ENCODE measurements at places on chromosomes 16 and 17.

DNA sequence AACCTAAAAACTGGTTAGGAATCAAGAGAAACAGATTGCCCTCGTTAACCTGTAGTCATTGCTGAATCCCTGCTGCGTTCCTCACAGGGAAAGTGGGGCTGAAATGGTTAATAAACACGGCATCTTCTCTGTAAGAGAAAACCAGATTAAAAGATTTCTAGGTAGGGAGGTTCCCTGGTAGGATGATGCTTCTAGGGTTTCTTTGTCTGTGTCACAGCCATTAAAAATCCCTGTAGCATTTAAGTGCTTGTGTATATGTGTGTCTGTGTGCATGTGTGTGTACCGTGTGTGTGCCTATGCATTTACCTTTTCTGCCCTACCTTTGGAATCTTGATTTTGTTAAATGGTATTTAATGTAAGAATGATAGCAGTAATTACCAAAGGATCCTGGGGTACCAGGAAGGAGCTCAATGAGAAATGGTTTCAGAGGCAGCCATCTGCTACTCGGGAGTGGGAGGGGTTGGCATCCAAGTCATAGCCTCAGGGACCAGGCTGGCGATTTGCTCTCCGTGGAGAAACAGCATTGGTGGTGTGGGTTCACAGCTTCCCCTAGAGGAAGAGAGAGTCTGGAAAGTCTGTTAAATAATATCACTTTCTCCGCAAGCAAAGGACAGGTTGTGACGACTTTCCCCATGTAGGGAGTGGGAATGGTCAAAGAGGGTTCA is 177.1 kb downstream of the HS3ST4 start:
- DNase-seq, result no peak

- DNase-seq, result no peak
Observed at GRCh38 chr17:78924481-78925151, 571 bp downstream of the TIMP2 start.

GRCh38 chr17:40361063-40361924 is 3.2 kb downstream of the GJD3 start:
- DNase-seq, result no peak

DNA sequence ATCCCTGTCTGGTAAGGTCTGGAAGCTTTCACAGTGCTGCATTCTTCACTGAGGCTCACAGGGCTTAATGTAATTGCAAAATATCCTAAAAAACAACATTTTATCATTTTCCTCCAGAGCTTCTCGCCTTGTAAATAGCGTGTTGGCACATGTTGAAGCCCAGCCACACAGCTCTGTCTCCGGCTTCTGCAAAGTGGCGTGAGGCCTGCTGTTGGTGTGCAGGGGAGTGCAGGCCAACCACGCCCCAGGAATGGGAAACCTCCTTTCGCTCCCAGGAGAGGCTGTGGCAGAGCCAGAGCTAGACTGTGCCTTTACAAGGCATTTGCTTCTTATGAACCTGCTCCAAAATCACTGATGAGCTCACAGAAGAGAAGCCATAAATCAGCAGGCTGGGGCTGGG is 248.2 kb upstream of the MAF start:
- DNase-seq, result no peak

GRCh38 chr16:5187402-5187952 is 89.9 kb upstream of the EEF2KMT start:
- DNase-seq, result no peak

DNA sequence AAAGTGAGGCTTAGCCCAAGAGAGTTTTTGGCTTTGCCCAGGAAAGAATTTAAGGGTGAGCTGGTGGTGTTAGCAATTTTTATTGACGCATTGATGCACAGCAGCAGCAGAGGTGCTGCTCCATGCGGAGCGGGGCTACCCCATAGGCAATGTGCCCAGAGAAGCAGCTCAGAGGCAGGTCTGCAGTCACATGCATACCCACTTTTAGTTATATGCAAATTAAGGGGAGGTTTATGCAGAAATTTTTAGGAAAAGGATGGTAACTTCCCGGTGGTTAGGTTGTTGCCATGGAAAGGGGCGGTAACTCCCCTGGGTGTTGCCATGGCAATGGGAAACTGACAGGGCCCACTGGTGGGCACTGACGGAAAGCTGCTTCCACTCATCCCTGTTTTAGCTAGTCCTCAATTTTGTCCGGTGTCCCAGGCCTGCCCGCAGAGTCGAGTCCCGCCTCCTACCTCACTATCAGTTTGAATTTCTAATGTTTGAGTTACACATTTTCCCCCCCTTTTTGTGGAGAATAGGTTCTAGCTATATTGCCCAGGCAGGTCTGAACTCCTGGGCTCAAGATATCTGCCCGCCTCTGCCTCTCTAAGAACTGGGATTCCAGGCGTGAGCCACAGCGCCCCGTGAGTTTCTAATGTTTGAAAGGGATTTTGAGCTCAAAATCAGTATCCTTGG is 10.4 kb upstream of the GJD3 start:
- DNase-seq, result no peak

- no peak for DNase-seq
Observed at GRCh38 chr16:67339453-67339852, 12.8 kb downstream of the LRRC36 start.

DNA sequence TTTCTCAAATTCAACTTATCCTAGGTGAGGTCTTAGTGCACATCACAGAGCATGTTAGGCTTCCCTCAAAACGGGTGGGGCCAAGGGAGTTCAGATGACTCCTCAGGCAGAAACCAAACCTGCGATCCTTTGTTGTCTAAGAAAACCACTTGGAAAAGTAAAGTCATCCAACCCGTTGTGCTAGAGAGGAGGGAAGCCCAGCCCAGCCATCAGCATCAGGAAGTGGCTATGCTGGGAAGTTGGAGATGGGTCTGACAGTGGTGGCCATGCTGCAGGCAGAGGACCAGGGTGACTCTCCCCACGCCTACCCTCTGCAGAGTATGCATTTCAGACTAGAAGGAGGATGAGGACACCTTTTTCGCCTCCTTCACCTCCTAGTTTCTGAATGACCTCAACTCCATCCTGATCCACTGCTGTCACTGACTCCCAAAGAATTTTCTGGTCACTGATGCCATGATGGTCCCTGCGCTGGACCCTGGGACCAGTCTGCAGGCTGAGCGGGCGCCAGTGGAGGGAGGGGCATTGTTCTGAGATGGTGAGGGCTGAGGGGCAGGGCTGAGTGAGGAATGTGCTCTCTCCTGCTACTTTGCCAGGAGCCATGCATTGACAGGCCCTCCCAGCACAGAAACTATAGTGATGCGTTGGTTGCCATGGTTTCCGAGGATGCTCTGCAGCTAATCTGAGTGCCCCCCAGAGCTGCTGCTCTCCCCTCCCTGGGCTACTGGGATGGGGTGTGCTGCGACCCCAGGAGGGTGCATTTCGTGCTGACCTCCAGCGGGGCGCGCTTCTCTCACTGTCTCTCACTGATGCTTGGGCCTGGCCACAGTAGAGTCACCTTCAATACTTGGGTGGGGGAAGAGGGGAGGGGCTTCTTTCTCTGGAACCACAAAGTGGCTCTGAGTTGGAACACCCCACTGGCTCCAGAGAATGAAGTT is 20.4 kb downstream of the ALOX12B start:
- DNase-seq, result no peak

- DNase-seq, result no peak
Observed at GRCh38 chr17:40582328-40582901, 17.1 kb upstream of the CCR7 start.

- DNase-seq, result no peak
Observed at GRCh38 chr16:64948056-64948455, 173.8 kb downstream of the CDH11 start.

GRCh38 chr16:30474074-30474452 is 1.5 kb downstream of the ITGAL start:
- no peak for DNase-seq

GRCh38 chr16:55478827-55479429 is at the start of gene MMP2:
MMP2 (plus strand) TSS chr16:55479198; CDS start chr16:55479480, 282 bp downstream.
- peak; percentile 61 for DNase-seq

DNA sequence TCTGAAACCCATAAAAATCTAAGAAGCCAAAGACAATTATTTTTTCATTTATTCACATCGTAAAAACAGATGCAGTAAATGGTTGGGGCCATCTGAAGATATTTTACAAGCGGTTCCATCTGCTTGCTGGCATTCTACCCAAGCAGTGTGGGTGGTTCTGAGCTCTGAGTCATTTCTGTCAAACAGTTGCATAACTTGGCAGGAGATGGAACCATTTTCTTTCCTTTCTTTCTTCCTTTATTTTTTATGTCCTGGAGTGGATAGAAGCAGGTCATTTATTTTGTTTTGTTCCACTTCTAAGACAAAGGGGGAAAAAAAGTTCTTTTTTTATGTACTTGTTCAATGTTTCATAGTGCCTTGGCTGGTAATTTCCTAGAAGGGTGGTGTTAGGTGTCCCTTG is 1151.9 kb upstream of the GOT2 start:
- DNase-seq, result peak; percentile 79

GRCh38 chr17:73541111-73541510 is 103.1 kb downstream of the SDK2 start:
- DNase-seq, result no peak

- peak; percentile 6 for DNase-seq
Observed at GRCh38 chr16:65697065-65697464, 575.2 kb upstream of the CDH11 start.

- DNase-seq, result no peak
Observed at GRCh38 chr17:28526381-28526780, 20.2 kb downstream of the FOXN1 start.

DNA sequence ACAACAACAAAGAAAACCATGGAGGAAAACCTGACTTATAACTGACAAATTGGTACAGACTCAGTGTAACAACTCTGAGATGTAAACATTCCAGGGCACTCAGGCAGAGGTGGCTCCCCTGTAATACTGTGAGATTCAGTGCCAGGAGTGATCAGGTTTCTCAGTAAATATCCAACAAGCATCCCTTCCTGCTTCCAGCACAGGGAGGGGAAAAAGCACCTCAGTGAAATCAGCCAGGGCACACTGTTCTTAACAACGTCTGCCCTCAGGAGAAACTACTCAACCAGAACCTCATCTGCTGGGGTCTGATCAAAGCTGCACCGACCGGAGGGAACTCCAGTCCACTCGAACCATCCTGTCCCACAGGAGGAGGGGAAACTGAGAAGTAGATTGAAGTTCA is 52.3 kb downstream of the AMFR start:
- DNase-seq, result no peak

DNA sequence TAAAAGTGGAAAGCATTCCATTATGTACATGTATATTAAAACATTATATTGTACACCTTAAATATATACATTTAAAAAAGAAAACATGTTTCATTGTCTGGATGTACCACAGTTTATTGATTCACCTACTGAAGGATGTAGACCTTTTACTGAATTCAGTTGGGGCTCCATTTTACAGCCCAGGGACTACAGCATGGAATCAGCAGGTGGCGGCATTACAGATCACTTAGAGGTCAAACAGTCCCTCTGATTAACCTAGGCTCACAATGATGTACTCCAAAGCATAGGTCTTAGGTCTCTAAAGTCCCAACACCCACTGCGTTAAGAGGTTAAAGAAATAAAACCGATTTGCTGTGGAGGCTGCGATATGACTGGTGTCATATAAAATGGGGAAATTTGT is 490.9 kb downstream of the SHISA9 start:
- no peak for DNase-seq

- DNase-seq, result no peak
Observed at GRCh38 chr17:1566505-1567199, 4.1 kb upstream of the PITPNA start.

DNA sequence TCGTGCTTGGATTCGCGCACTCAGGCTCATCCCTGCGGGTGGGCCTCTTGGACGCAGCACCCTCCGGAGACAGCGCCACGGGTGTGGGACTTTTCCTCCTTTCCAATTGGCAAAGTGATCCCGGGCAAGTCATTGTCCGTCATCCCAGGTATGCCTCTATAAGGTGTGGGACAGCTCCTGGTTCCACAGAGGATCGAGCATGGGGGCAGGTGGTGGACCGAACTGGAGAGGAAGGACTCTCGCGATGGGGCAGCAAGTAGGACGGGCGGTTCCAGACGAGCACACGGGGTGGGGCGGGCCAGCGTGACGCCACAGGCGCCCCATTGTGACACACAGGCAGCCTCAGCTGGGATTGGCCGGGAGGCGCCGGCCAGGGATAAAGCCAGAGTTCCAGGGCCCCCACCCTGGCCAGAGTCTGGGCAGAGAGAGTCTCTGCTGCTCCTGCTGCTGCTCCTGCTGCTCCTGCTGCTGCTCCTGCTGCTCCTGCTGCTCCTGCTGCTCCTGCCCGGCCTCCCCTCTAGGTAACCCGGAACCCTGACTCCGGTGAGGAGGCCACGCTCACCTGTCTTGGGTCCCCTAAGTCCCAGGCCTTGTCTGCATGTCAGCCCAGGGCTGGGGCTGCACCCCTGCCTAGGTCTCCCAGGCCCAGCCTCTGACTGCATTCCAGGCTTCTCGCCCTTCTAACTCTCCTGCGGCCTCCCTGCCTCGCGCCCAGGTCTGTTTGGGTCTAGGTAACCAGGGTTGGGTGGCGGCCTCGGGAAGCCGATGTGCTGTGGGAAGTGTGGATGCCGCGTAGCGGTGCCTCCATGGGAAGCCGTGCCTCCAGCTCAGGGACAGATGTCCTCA is 38.5 kb upstream of the SLC47A1 start:
- no peak for DNase-seq

GRCh38 chr16:88284626-88285513 is 97.9 kb upstream of the ZNF469 start:
- DNase-seq, result no peak

DNA sequence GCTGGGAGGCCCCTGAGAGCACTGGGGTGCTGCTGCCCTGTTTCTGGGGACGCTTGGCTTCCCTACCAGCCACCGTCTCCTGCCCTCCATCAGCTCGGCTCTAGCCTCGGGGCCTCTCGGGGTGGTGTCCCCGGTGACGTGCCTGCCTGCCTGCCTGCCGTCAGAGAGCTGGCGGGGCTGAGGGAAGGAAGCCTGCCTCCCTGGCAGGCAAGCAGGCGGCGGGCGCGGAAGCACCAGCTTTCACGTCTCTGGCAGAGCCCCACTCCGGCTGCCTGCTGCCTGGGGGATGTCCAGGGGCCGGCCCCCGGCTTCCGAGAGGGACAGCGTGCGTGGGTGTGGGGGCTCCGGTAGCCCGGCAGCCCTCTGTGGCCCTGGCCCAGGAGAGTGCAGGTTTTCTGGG is 9.3 kb downstream of the CENPX start:
- no peak for DNase-seq

DNA sequence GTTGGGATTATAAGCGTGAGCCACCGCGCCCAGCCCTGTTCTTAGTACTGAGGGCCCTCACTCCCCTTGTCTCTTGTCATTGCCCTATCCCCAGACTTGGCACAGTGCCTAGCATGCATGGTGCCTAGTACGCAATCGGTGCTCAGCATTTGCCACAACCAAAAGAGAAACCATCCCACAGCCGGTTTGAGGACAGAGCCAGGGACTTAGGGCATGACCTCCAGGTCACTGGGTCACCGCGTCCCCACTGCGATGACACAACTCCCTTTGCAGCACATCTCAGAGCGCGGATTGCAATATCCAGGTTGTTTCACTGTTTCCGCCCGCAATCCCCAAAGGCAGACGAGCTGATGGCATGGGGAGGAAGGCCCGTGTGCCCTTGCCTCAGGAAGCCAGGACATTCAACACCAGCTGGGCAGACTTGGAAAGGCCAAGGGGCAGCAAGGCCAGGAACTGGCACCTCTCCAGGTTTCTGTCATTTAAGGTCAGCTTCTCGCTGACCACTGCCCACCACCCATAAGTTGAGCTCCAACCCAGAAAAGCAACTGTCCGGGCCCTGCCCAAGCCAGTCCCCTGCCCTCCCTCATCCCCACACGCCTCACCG is 274.5 kb downstream of the MRTFB start:
- DNase-seq, result no peak
